Femur (tissue), 1 donor: ENCODE measurements at places on chromosomes 16 and 17.

DNA sequence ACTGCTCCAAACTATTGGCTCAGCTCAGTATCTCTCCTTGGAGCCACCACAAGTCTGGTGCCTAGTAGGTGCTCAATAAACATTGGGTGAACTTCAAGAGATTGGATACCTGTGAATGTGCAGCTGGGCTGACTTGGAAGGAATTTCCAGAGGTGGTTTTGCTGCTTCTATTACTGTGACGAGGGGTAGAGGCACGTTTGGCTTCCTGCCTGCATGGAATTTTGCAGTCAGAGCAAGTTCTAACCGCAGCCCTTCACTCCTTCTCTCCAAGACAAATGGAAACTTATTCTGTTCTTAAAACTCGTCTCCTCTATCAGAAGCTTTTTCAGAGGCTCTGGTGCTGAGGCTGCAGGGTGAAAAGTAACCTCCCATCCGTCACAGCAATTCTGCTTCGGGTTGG, 342.5 kb downstream of the CPPED1 start:
- peak; percentile 62 for DNase-seq

GRCh38 chr16:87491522-87492290, 1.1 kb downstream of the ZCCHC14 start:
- no peak for DNase-seq

DNA sequence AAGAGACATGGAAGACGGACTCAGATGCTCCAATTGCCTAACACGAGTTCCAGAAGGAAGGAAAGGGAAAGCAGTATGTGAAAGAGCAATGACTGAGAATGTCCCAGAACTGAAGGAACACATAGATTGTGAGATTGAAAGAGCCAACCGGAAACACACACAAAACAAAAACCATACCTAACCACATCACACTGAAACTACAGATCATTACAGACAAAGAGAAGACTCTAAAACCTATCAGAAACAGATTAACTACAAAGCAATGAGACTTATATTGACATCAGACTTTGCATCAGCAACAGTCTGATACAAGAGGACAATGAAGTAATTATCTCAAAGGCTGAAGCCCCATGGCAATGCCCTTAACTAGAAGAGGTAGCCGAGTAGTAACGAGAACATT, 45.6 kb upstream of the CLEC18B start:
- DNase-seq: no peak

DNA sequence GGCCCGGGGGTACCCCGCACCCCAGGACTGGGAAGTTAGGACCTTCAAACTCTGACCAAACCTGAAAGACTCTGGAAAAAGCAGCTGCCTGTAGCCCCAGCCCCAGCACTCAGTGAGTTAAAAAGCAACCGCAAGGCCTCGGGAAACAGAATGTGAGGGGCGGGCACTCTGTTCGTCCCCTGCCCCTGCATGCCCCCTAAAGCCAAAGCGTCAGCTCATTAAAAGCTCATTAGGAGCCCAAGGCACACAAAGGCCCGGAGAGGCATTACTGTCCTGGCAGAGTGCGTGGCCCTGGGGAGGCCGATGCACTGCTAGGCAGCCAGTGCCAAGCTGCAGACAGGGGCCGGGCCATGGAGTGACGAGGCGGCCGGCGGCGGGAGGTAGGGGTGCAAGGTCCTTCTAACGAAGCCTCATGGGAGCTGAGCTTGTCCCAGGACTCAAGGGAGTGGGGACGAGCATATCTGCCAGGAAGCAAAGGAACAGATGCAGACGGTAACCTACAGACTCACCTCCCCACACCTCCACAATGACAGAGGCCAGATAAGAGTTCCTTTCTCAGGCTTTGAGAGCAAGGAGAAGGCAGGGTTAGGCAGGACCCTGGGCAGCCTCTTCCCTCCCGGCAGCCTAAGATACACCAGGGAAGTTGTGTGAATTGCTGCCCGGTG, 116.8 kb downstream of the ENGASE start:
- DNase-seq: no peak

GRCh38 chr16:74601126-74601871, 5.6 kb downstream of the GLG1 start:
- DNase-seq: no peak

DNA sequence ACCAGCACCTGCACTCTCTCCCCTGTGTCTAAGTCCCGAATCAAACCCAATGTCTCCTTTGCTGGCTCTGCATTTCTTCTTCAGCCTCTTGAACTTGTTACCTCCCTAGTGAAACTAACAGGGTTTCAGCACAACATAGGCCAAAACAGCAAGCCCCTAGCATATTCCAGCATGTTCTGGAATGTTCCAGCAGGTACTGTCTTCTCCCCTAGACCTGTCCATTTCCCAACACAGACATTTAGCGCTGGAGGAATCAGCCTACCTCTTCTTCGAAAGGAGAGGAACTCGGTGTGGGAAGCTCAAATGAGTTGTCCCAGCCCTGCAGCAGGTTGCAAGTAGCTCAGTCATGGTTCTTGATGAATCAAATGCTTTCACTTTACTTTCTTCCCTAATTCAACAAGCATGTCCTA, 47.1 kb downstream of the LITAF start:
- DNase-seq: no peak

- DNase-seq: no peak
These were observed at the start of gene GP1BA for GRCh38 chr17:4931963-4932362. TSS of gene GP1BA (plus strand) at chr17:4932277. CDS start at chr17:4932605, 328 bp downstream.

DNA sequence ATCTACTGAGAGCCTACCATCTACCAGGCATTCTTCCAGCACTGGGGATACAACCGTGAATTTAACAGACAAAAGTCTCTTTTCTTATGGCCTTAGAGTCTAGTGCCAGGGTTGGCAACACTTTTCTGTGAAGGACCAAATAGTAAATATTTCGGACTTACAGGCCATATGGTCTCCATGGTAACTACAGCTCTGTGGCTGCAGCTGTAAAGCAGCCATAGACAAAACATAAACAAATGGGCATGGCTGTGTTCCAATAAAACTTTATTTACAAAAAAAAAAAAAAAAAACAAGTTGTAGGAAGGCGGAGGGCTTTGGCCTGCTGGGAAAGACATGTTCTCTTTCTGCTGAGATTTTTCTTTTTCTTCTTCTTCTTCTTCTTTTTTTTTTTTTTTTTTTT, 98.7 kb downstream of the ABCC12 start:
- no peak for DNase-seq

GRCh38 chr17:82956146-82956725, 116.4 kb upstream of the ZNF750 start:
- peak; percentile 11 for DNase-seq

DNA sequence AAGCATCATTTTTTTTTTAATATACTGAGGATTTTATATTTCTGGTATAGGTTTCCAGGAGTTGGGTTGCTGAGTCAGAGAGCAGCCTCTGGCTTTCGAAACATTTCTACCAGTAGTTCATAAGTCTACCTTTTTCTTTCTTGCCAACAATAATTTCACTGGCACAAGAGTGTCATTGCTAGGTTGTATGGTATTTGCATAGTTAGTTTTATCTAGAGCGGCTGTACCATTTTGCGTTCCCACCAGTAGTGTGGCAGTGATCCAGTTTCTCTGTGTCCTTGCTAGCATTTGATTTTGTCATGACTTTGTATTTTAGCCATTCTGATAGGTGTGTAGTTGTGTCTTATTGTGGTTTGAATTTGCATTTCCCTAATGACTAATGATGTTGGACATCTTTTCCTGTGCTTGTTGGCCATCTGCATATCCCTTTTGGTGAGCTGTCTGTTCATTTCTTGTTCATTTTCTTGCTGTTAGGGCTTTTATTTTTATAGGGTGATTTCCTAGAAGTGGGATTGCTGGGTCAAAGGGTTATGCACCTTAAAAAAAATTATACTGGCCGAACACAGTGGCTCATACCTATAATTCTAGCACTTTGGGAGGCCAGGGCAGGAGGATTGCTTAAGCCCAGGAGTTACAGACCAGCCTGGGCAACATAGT, 39.9 kb downstream of the SNX29 start:
- no peak for DNase-seq

DNA sequence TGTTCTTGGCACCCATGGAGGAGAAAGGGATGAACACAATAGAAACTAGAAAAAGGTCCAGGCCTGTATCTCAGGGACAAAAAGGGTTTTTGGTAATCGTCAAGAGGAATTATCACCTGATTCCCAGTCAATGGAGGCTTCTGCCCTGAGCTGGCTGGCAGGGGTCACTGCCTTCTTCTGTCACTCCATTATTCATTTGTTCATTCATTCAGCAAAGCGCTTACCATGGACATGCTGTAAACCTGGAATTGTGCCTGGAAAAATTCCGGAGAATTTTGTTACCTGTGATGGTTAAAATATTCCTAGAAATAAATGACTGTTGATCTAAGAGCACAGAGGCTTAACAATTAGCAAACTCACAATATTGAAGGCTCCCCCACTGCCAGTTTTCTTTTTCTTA, 212.3 kb downstream of the SHISA9 start:
- DNase-seq: no peak

- DNase-seq: no peak
These were observed 10.0 kb upstream of the ACSM1 start for GRCh38 chr16:20707461-20707860.

- DNase-seq: no peak
These were observed 30.4 kb downstream of the SLC7A5 start for GRCh38 chr16:87838643-87839541.

DNA sequence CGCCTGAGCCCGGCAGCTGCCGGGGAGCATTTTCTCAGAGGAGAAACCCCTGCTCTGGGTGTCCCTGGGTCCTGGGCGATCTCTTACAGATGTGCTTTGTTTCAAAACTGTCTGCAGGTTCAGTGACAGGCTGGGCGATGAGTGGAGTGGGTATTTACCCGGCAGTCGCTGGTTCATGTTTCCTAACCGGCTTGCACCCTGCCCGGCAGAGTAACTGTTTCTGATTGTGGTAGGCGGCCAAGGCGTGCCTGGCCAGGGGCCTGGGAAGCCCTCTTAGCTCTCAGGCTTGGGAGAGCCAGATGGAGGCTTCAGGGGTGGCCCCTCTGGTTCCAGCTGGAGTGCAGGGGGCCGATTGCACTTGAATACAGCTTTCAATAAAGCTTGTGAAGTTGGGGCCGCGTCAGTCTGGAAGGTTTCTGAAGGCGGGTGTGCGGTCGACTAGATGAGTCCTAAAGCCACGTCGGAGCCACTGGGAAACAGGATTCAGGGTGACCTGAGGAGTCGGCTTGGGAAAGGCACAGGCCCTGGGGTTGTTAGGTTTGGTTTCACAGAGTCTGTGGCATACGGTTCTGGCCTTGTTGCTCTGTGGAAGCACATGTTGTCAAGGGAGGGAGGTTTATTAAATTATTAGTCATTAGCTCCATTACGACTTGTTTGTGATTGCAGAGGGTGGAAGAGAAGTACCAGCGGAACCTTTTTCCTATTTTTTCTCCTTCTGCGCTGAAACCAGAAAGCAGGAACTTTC, 1.4 kb downstream of the BAIAP2 start:
- no peak for DNase-seq

GRCh38 chr17:79987187-79987934, 48.3 kb downstream of the TBC1D16 start:
- DNase-seq: no peak

GRCh38 chr17:78272181-78272913, 40.9 kb downstream of the TMEM235 start:
- DNase-seq: peak; percentile 65

- no peak for DNase-seq
These were observed 148.9 kb upstream of the GNAO1 start for GRCh38 chr16:56042416-56042815.

DNA sequence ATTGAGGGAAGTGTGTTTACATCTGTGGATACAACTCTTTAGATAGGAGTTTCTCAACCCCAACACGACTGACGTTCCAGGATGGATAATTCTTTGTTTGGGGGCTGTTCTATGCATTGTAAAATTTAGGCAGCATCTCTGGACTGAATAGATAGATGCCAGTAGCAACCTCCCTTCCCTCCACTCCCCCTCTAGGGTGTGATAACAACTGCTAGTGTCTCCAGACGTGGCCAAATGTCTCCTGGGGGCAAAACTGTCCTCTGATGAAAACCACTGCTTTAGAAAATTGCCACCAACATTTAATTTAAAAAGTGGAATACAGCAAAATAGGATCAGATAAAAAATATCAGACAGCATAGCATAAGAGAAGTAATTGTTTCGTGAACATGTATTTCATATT, 79.9 kb downstream of the HS3ST3A1 start:
- DNase-seq: no peak

DNA sequence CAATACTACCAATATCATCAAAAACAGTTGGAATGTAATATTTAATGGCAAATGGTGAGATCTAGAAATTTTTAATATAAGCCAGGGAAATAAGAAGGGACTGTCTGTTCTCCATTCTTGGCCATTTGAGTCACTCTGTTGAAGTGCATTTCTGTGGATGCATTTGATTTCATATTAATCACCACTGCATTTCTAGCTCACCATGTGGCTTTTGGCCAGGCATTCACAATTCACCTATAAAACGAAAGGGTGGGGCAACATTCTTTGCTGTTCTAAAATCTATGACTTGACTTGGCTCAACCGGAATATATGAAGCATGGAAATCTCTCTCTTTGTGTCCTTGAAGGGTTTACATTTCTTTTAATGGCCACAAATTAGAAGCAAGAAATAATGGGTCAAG, 483.0 kb downstream of the SLC39A11 start:
- no peak for DNase-seq

DNA sequence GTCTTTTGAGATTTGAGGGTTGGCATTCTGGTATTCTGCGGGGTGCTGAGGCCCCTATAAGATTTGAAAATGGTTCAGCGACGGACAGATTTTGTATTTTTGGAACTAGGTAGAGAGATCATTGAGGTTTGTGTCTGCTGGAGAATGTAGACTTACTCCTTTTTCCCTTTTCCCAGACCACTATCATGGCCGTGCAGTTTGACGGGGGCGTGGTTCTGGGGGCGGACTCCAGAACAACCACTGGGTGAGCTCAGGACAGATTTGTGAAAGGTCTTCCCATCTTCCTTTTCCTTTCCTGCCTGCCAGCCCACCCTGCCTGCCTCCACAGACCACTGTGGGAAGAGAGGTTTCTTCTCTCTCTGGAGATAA, 572 bp downstream of the PSMB6 start:
- no peak for DNase-seq

- DNase-seq: no peak
These were observed 410.4 kb upstream of the CDH11 start for GRCh38 chr16:65532258-65532657.

GRCh38 chr17:79981661-79982101, 54.0 kb downstream of the TBC1D16 start:
- peak; percentile 12 for DNase-seq

DNA sequence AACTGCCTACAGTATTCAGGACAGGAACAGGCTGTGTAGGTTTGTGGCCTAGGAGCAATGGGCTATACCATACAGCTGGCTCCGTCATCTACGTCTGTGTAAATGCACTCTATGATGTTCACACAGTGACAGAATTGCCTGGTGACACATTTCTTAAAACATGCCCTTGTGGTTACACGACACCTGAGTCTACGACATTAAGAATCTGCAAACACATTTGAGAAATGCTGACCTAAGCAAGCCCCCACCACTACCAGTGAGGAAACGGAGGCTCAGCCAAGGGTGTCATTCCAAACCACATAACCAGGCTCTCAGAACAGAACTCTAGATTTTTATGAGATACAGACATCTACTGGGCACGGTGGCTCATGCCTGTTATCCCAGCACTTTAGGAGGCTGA, 23.5 kb downstream of the USP36 start:
- DNase-seq: no peak

- DNase-seq: no peak
These were observed 938.9 kb downstream of the CDH11 start for GRCh38 chr16:64182985-64183384.
